Fibroblast of pulmonary artery (primary cell): ENCODE measurements at places on chromosomes 11 and 22.

DNA sequence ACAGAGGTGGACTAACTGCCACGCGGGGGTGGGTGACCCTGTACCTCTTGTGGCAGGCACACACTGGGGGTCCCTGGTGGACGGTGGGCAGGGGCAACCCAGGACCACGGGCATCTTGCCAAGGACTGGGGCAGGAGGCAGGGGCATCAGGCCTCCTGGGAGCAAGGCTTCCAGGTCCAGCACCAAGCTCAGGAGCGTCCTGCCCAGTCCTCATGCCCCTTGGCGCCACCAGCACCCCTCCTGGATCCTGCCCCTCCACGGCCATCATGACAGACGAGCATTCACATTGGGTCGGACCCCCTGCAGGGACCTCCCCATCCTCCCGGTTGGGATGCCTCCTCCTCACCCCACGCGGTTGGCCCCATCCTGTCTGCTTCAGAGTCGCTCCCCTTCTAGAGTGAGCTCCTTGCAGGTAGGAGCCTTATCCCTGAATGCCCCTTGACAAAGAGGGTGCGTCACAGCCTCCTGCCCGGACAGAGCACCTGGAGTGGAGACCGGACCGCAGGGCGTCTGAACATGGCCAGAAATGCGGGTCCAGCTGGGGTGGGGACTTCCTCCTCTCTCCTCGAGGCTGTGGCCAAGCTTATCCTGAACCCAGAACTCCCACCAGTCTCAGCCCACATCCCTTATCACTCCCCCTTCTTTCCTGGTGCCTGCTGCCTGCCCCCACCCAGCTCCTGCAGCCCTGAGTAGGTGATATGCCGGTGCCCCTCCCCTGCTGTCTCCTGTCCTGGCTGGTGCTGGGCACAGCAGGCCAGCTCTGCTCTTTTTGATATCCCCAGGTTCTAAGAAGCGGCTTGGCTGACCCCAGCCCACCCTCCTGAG, 40.3 kb downstream of the IGF2 start:
- DNase-seq: no peak

DNA sequence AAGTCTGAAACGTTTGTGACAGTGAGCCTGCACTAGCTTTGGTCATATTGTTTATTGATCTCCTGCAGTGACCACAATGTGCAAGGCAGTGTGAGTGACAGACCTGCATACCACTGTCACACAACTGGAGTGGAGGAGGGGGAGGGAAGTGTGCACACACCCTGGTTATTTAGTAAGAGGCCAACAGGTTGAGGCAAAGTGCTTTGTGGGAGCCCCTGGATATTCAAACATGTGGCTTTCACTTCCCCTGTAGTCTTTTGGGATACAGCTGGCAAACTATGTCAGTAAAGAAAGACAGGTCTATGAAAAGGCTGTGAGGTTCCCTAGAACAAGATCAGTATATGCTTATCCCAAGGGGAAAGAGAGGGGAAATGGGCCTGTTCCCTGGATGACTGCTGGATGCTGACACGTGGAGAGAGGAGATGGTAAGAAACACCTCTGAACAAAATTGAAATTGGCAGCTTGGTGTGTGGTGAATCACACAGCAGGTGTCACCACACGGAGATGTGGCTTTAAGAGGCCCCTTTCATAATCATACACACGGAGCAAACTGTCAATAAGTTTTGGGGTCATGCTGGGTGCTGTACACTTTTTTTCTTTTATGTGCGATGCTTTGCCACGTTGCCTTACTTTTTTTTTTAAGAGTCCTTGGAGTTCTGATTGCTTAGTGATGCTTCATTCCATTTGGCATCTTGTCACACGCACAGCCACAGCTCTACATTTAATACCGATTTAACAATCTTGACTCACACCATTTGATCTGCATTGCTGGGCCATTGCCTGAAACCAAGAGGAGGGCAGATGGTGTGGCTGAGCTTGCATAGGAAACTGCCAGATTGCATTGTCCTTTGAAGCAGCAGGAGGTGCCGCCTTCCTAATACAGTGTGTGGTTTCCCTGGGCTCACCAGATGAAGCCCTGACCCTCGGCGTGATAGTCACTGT, 11.3 kb downstream of the OSBP2 start:
- no peak for DNase-seq

DNA sequence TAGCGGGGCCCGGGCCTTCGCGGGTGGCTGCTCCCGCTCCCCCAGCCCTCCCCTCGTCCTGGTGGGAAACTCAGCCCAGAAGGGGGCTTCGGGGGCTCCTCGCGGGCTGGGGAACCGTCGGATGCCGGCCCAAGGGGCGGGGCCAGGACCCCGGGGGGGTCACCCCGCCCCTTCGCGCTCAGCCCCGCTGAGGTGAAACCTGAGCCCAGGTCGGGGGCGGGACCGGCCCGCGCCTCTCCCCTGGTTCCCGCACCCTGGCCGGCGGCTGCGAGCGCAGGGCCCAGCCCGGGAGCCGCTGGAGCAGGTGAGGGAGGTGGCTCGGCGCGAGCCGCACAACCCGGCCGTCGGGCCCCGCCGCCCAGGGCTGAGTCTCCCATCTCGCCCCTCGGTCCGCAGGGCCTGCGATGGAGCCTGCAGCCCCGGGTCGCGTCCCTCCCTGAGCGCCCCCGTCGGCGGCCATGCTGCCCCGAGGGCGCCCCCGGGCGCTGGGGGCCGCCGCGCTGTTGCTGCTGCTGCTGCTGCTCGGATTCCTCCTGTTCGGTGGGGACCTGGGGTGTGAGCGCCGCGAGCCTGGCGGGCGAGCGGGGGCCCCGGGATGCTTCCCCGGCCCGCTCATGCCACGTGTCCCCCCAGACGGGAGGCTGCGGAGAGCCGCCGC, at the start of gene LARGE2:
Gene LARGE2, plus strand, starts transcription at position 232 of the 658 bp plus-strand sequence. Its CDS starts 227 bp downstream, at position 459.
- DNase-seq: no peak

- no peak for DNase-seq
Observed at GRCh38 chr11:109145287-109145686, 276.7 kb upstream of the C11orf87 start.

GRCh38 chr11:1409108-1409851, 19.5 kb downstream of the BRSK2 start:
- no peak for DNase-seq

GRCh38 chr22:24566899-24567511, 11.2 kb downstream of the SNRPD3 start:
- DNase-seq: no peak

DNA sequence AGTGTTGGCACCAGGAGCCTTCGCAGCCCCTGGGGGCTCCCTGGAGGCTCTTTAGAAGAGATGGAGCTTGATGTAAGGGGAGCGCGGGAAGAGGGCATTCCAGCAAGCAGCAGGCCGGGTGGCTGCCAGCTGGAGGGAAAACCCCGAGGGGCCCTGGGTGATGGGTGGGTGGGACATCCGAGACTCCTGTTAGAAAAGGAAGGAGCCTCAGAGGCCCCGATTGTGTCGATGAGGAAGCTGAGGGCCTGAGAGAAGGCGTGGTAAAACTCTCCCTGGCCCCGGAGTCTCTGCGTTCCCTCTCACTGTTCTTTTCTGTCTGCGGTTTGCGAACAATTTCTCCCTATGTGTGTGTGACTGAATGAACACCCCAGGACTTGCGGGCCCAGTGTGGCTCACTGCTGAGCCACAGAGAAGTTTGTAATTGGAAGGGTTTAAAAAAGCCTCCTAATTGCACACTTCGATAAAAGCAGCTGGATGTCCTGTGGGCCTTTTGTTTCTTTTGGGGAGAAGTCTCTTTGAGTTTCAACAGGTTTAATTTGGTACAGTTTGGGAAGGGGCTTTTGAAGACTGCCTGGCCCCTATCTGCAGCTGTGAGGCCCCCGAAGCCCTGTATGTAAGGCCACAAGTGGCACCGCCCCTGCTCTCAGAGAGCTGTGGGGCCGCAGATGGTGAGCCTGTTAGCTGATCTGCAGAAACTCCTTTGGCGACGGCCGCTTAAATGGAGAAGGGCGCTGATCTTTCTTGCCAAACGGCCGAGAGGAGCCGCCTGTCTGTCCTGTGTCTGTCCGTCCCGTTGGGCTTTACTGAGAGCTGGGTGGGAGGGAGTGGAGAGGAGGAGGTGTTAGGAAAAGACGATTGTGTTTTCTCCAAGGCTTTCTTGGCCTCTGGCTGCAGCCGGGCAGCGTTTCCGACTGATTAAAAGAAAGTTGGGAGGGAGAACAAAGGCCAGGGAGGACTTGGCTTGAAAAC, 2.0 kb downstream of the FBLN1 start:
- DNase-seq: peak; percentile 55

DNA sequence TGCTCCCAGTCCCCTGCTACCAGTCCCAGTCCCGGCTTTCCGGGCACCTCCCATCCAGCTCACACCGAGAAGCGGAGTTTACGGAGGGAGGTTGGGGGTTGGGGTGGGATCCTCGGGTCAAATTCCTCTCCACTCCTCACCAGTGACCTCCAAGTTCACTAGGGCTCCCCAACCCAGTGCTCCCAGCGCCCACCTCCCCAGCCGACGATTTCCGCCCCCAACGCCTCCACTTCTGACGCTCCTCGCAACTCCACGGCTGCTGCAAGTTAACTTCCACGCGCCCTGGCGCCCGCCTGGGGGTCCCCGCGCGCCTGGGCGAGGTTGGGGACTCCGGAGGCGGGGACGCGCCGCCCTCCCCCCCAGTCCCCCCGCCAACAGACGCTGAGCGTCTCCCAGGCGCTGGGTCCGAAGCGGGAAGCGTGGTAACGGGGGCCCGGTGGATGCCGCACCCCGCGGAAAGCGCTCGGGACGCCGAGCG, 526 bp downstream of the TPST2 start:
- DNase-seq: no peak

- peak; percentile 71 for DNase-seq
Observed at GRCh38 chr11:71977743-71978418, 20.8 kb upstream of the IL18BP start.

- DNase-seq: no peak
Observed at GRCh38 chr22:46979506-46979905, 217.1 kb downstream of the TBC1D22A start.

- DNase-seq: no peak
Observed at GRCh38 chr11:11141065-11141464, 212.0 kb downstream of the CSNK2A3 start.

DNA sequence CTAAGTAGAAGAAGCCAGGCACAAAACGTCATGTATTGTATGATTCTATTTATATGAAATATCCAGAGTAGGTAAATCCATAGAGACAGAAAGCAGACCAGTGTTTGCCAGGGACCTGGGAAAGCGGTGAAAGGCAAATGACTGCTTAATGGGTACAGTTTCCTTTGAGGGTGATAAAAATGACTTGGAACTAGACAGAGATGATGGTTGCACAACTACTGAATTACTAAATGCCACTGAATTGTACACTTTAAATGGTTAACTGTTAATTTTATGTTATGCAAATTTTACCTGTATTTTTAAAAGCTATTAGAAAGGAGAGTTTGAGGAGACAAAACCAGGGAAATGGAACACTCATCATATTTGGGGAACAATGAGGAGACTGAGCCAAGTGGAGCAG, 61.8 kb upstream of the USP47 start:
- no peak for DNase-seq

DNA sequence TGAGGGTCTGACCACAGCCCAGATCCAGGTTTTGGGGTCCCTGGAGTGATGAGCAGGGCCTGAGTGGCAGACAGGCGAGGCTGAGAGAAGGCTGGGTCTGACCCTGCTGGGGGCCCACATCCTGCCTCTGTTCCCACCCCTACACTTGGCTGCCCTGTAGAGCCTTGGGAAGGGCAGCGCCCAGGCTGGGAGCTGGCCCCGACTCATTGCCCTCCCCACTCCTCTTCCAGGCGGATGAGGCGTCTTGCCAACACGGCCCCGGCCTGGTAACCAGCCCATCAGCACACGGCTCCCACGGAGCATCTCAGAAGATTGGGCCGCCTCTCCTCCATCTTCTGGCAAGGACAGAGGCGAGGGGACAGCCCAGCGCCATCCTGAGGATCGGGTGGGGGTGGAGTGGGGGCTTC, 4.9 kb downstream of the DERL3 start:
- no peak for DNase-seq

- DNase-seq: no peak
Observed at GRCh38 chr11:11961399-11962028, 46.9 kb downstream of the DKK3 start.

DNA sequence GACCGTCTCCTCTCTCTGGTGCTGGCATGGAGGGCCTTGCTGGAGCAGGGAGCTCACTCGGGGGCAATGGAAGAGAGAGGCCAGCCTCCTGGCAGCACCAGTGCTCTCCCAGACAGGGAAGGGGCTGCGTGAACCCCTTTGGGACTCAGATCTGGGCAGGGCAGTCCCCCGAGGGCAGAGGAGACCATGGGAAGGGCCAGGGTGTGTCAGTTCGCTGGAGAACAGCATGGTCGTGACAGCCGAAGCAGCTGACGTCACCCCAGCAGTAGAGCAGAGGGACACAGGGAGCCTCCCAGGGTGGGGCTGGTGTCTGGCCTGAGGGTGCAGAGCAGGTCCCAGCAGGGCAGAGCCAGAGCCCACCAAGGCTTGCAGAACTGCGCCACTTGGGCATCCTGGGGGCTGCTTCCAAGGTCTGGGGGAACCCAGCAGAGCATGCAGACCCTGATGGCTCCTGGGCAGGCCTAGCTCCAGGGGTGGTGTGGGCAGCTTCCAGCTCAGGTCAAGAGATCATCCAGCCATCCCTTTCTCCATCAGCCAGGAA, 71.0 kb upstream of the KCNQ1OT1 start:
- DNase-seq: no peak

GRCh38 chr11:114166897-114167323, 107.4 kb downstream of the ZBTB16 start:
- DNase-seq: peak; percentile 92

GRCh38 chr11:416757-417621, 2.2 kb upstream of the SIGIRR start:
- DNase-seq: peak; percentile 14

DNA sequence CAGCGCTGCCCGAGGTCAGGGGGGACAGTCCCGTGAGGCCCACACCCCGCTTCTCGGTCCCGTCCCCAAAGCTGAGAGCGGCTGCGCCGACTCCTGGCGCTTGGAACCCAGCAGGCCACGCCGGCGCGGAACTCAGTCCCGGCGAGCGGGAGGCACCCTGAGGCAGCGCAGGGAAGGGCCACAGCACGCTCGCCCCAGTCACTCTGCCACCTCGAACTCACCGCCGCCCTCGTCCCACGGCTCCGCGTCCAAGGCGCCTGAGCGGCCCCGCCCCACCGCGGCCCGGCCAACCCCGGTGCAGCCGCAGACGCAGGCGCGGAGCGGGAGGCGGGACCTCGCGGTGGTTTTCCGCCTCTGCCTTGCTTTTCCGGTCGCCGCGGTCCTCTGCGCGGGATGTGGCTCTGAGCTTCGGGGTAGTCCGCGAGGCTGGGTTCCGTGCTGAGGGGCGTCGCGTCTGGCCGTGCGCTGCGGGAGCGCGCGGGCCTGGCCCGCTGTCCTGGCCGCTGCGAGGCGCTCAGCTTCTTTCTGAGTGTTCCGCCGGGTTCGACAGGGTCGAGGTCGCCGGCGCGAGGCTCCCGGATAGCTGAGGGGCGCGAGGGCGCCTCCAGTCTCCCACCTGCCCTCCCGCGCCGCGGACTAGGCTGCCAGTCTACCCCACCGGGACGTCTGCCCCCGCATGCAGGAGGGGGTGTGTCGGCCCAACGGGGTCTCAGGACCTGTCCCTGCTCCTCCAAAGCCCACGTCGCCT, at the start of gene CDPF1:
Gene CDPF1, minus strand, starts transcription at position 259 of the 748 bp plus-strand sequence. CDS start 2,009 bp downstream, outside the sequence.
- peak; percentile 79 for DNase-seq

DNA sequence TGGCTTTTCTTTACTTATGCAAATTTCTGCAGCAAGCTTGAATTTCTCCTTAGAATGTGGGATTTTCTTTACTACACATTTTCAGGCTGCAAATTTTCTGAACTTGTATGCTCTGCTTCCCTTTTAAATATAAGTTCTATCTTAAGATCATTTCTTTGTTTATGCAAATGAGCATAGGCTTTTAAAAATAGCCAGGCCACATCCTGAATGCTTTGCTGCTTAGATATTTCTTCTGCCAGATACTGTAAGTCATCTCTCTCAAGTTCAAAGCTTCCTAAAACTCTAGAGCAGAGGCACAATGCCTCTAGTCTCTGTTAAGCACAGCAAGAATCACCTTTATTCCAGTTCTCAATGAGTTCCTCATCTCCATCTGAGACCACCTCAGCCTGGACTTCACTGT, 685.9 kb upstream of the LRRC4C start:
- DNase-seq: no peak
